T-helper 17 cell (primary cell): ENCODE measurements at places on chromosomes 5 and 9.

DNA sequence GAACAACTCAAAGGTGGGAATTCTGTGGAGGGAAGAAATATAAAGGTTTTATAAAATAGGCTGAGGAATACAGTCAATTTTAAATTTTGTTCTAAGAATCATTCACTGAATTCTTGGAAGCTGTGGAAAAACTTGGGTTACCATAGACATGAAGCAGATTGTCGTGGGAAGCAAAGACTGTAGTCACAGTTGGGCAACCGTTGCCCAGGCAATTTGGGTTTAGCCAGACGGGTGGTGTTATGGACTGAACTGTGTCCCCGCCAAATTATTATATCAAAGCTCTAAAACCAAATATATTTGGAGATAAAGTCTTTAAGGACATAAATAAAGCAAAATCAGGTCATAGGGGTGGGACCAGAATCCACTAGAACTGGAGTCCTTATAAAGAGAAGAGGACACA is 463.7 kb upstream of the CTNND2 start:
- H3K27ac ChIP-seq: no peak overlapping the region
- H3K4me3 ChIP-seq: no peak overlapping the region
- H3K36me3 ChIP-seq: no peaks in the 10 kb centered on the region
- H3K27me3 ChIP-seq: no peaks in the 10 kb centered on the region
- H3K4me1 ChIP-seq: no peaks in the 10 kb centered on the region

DNA sequence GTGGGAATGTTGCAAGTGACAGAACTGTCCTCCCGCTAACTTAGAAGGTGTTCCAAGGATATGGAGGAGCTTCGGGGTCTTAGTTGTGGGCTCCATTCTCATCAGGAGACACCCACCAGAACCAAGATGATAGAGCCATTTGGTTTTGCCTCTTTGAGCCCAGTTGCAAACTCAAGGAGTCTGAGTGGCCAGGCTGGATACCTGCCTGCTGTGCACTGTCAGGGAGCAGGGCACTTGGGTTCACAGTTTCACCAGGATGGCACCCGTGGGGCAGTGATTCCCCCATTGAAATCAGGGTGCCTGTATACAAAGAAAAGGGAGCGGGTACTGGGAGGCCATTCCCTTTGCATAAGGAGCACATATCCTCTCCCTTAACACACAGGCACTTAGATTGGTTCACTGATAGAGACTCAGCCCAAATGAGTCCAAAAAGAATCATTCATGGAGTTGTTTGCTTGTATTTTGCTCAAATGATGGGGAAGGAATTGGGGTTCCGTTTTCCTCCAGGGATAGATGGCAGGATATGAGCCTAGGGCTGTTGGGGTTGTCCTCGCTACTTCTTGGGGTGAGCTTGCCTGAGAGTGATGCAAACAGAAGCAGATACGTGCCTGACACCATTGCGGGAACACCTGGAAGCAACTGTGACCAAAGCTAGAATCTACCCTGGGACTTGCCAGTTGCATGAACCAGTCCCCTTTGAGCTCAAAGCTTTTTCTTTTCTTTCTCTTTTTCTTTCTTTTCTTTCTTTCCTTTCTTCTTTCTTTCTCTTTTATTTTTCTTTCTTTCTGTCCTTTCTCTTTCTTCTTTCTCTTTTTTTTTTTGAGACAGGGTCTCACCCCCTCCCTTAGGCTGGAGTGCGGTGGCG is 1.3 kb upstream of the PRR7 start:
- DNase-seq: no peak
- peaks cover 46% of the 10 kb centered on the region for H3K4me1 ChIP-seq
- H3K36me3 ChIP-seq: peaks cover 4% of the 10 kb centered on the region

- no peak for DNase-seq
- peaks cover 10% of the 10 kb centered on the region for H3K27me3 ChIP-seq
- no peak overlapping the region for H3K4me3 ChIP-seq
- peaks cover 3% of the 10 kb centered on the region for H3K36me3 ChIP-seq
- H3K4me1 ChIP-seq: peaks cover 7% of the 10 kb centered on the region
Observed at GRCh38 chr5:149452007-149452664, 73.0 kb upstream of the IL17B start.

DNA sequence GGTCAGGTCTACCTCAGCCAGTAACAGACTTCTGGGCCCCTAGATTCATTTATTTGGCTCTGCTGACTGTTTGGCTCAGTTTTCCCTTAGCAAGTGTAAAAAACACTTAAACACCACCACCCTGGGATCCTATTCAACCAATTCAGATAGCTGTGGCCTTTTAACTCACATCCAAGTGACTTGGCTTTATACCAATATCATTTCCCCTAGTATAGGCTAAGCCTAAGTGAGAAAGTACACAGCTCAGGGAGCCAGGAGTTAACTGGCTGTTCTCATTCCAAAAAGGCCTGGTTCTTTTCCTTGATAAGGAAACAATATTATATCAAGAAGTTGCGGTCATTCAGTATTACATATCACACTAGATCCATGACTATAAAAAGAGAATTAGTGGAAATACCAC is 163.5 kb downstream of the ARL15 start:
- peaks cover 7% of the 10 kb centered on the region for H3K4me1 ChIP-seq
- H3K27ac ChIP-seq: no peak overlapping the region
- H3K27me3 ChIP-seq: no peaks in the 10 kb centered on the region
- H3K4me3 ChIP-seq: no peak overlapping the region

- H3K4me1 ChIP-seq: no peaks in the 10 kb centered on the region
- DNase-seq: no peak
- no peak overlapping the region for H3K27ac ChIP-seq
- H3K36me3 ChIP-seq: no peaks in the 10 kb centered on the region
- no peak overlapping the region for H3K4me3 ChIP-seq
Observed at GRCh38 chr5:179211068-179211467, 134.2 kb downstream of the ADAMTS2 start.

DNA sequence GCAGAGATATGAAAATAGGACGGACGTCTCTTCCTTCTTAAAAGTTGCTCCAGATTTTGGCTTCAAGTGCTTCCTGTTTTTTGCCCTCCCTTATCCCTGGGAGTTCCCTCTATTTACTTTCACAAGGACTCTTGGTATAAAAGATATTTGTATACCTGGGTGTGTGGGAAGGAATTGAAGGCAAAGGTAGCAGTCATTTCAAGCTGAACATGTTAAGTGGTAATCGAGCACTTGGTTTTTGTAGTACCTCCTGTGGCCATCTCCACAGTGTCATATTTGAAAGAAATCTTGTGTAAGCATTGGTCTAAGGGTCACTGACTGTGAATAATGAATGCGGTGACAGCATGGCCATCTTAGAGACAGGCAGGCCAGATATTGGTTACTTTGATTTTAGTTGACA is 593.6 kb downstream of the MTRR start:
- H3K4me1 ChIP-seq: peaks cover 2% of the 10 kb centered on the region
- peaks cover 2% of the 10 kb centered on the region for H3K36me3 ChIP-seq
- H3K4me3 ChIP-seq: no peak overlapping the region
- H3K27ac ChIP-seq: no peak overlapping the region
- H3K27me3 ChIP-seq: no peaks in the 10 kb centered on the region
